GM23248 (cell line): ENCODE measurements at places on chromosomes 1 and 21. TPM values are rescaled to one million over a fixed set of nuclear protein-coding genes. Genes with fewer than 3 reads are reported as not detected.

TSNAX gene
- polyA plus RNA-seq: 45.8 and 50.8 TPM in 2 replicates

CACNA1S gene
- polyA plus RNA-seq: not detected in 2 replicates

FASLG gene
- not detected in 2 replicates for polyA plus RNA-seq

RPE65 gene
- polyA plus RNA-seq: not detected in 2 replicates

PRMT6 gene
- polyA plus RNA-seq: 24.0 and 25.9 TPM in 2 replicates

PHACTR4 gene
- 14.3 and 14.7 TPM in 2 replicates for polyA plus RNA-seq

PM20D1 gene
- 0.11 TPM in 1 of 2 replicates, not detected in the other for polyA plus RNA-seq

LRRN2 gene
- not detected in 2 replicates for polyA plus RNA-seq

UBE2U gene
- polyA plus RNA-seq: not detected in 2 replicates

NR1I3 gene
- polyA plus RNA-seq: 0.70 TPM in 1 of 2 replicates, not detected in the other

RGS5 gene
- polyA plus RNA-seq: 0.89 and 1.7 TPM in 2 replicates

TSPEAR gene
- polyA plus RNA-seq: not detected in 2 replicates

BCAS2 gene
- polyA plus RNA-seq: 64.4 and 67.1 TPM in 2 replicates

MYBPH gene
- polyA plus RNA-seq: 0.34 and 0.89 TPM in 2 replicates

USF1 gene
- polyA plus RNA-seq: 12.2 and 17.1 TPM in 2 replicates

GJA9 gene
- polyA plus RNA-seq: not detected in 2 replicates

LTN1 gene
- polyA plus RNA-seq: 14.7 and 16.8 TPM in 2 replicates

CLCNKA gene
- polyA plus RNA-seq: not detected in 2 replicates
